MM.1S (cell line): ENCODE measurements at places on chromosomes 6 and 20.

DNA sequence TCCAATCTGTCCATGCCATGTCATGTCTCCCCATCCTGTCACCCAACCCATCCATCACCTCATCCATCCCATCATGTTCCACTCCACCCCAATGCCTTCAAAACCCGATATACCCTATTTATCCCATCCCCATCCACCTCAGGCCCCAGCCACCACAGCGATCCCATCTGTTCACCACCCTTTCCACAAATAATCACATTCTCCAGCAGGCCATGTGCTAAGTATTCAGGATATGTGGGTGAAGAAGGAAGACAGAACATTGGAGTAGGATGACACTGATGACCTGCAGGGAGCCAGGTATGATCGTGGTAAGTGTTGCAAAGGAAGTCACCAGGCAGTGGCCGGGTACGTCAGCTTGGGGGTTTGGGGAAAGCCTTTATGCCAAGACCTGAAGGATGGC, 48.8 kb downstream of the NPEPL1 start:
- no peak for DNase-seq

DNA sequence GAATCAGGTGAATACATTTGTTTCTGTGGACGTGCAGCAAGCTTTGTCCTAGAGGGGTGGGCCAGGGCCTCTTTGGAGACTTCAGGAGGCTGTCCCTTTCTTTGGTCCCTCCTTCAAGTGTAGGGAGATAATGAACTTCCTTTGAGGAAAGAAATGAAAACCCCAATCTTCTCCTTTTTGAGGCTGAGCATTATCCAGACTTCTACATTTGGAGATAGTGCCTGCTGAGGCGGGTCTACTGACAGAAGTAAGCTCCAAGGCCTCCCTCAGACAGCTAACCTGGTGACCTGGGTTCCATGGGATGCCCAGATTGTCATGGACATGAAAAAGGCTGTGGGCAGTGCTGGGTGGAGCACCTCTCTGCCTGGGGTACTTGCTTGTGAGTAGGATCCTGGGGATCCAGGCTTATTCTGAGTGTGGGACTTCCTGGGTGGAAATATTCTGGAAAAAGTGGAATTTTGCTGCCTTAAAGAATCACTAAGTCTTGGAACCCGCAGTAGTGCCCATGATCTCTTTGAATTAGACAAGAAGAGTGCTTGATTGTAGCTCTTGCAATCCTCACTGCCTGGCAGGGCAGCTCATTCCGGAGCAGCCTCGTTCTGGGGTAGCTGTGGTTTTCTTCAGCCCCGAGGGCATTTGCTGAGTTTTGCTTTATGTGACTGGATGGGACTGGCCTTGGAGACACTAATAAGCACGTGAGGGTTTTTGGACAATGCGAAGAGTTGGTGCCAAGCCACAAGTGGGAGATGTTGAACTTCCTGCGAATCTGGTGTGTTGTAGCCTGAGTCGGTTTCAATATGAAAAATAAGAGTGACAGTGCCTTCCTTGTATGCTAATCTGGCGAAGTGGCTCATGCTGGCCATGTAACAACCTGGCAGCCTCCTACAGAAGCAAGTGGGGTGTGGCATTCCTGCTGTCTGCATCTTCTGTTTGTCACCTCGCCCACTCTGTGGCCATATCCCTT, 28.1 kb downstream of the SNRNP48 start:
- peak; percentile 79 for DNase-seq

- DNase-seq = no peak
Observed at GRCh38 chr6:109715616-109716015, 24.5 kb downstream of the FIG4 start.

DNA sequence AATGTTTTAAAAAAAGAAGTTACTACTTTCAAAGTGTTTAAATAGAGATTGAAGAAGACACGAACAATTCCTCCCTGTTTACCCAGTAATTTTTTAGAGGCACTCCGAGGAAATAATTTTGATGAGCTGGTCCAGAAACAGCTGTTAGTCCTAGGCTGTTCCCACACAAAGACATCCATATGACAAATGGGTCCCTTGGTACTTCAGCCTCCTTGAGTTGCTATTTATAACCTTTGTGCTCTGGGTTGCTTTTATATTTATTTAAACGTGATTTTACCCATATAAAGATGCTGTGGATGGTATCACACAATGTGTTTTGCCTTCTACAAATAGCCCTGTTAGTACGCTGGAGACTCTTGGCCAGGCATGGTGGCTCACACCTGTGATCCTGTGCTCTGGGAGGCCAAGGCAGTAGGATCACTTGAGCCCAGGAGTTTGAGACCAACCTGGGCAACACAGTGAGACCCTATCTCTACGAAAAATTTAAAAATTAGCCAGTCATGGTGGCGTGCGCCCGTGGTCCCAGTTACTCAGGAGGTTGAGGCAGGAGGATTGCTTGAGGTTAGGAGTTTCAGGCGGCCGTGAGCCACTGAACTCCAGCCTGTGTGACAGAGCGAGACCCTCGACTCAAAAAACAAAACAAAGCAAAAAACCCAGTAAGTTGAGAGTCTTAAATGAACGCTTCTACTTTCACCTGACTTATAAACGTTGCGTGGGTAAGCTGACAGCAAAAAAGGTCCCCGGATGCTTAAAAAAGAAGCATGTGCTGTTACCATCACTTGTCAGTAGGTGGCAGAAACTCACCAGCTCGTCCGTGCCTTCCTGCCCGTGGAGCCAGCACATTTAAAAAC, 56.9 kb upstream of the ARMH2 start:
- peak; percentile 57 for DNase-seq

DNA sequence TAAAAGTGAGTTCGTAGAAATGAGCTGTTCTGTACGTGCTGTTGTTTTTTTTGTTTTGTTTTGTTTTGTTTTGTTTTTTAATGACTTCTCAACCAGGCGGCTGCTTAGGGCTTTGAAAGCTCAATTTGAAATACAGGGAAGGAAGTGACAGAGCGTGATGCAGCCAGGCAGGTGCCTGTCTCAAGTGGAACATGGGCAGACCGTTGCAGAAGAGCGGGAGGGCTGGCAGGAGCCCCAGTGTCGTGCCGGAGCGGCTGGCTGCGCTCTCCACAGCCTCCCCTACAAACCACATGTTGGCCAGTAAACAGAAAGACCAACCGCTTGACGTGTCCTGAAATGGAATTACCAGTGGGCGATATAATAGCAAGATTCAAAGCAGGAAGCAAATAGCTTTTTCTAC, 164.9 kb upstream of the RREB1 start:
- no peak for DNase-seq

DNA sequence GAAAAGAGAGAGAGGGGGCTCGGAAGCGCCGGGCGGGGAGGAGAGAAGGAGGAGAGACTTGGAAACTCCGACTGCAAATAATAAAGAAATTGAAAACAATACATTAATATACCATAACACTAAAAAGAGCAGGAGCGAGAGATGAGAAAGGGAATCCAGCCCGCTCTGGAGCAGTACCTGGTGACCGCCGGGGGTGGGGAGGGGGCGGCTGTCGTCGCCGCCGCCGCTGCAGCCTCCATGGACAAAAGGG, 338 bp downstream of the E2F3 start:
- no peak for DNase-seq

DNA sequence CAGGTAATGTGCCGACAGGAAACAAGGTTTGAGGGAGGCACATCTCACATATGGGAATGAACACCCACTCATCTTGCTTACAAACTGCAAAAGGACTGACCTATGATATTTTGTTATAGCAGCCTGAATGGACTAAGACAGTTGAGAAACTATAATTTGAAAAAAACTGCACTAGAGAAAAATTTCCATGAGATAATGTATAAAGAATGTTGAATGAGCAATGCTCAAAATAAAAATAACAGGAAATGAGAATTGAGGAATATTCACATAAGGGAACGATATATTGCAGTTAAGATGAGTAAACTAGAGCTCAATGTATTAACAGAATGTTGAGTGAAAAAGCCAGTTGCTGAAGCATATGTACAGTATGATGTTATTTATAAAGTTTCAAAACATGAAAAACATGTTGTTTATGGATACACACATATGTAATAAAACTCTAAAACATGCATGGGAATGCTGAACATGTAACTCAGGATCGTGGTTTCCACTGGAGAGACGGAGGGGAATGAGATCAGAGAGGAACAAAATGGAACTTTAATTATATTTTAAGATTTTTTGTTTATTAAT, 6.3 kb upstream of the TBC1D22B start:
- DNase-seq = no peak

DNA sequence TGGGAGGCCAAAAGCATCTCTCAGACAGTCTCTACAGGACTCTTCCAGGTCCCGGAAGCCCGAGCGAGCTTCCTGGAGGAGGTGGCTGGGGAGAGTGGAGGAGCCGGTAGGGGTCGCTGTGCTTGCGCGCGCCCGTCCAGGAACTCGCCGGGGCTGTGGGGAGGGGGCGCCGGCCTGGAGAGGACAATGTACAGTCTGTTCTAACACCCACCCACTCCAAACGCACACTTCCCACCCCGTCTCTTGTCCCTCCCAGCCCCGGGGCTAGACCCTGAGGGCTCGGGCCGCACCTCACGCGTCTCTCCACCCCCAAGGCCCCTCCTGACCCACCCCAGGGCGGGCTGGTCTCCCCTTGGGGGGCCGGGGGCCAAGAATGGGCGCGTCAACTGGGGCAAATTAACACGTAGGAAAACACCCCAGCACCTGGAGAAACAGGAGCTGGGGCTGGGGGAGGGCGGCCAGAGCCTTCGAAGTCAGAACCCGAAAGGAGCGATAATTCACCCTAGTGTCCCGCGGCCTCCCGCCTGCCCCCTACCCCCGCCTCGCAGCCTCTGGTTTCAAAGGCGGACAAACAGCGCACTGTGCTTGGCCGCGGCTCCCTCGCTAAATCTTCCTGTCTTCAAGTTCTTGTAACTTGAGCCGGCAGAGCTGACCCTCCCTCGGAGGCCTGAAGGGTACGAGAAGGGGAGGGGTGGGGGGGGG, 103.2 kb upstream of the FOXP4 start:
- no peak for DNase-seq

DNA sequence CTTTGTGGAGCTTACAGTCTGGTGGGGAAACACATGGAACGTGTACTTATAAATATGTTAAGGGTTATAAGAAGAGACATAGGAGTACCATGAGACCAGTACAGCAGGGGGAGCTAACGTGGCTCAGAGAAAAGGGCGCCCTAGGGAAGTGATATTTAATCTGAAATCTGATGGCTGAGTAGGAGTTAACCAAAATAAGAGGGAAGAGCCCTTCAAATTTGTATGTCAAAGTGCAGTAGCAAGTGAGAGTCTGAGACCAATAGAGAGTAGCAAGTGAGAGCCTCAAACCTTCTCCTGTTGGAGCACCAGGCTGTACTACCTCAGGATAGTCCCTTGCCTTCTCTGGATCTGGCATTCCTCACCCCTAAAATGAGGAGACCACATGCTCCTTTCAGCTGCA, 6.1 kb upstream of the PKIG start:
- DNase-seq = no peak
